Right atrium auricular region (tissue), 2 donors: ENCODE measurements at places on chromosomes 7 and 10. TPM values are rescaled to one million over a fixed set of nuclear protein-coding genes. Genes with fewer than 3 reads are reported as not detected.

The TAS2R5 gene
- not detected for total RNA-seq

The TDRD1 gene
- 0.12 TPM for total RNA-seq

The PON1 gene
- not detected for total RNA-seq

The GIMAP5 gene
- total RNA-seq = 14.5 TPM

The SFTPA2 gene
- total RNA-seq = 0.19 TPM

The GIMAP8 gene
- 9.6 TPM for total RNA-seq

The PLEKHS1 gene
- not detected for total RNA-seq

The PDK4 gene
- total RNA-seq = 337 TPM

The LLCFC1 gene
- total RNA-seq = not detected

The KAZALD1 gene
- 7.5 TPM for total RNA-seq

The GPR146 gene
- total RNA-seq = 13.4 TPM

The MINDY4 gene
- 5.4 TPM for total RNA-seq

The NYAP1 gene
- total RNA-seq = 1.5 TPM

The FAM25C gene
- total RNA-seq = not detected

The KLF6 gene
- 29.1 TPM for total RNA-seq

The ZNF316 gene
- 9.0 TPM for total RNA-seq

The TMEM130 gene
- 1.1 TPM for total RNA-seq

The NACAD gene
- 9.0 TPM for total RNA-seq

The GRID2IP gene
- total RNA-seq = 0.28 TPM

The RGR gene
- total RNA-seq = not detected

The FKBP14 gene
- 8.5 TPM for total RNA-seq

The IFRD1 gene
- 11.2 TPM for total RNA-seq

The TFEC gene
- total RNA-seq = 1.9 TPM

The MLXIPL gene
- 0.41 TPM for total RNA-seq

The TCAF1 gene
- total RNA-seq = 32.1 TPM

The TLX1 gene
- total RNA-seq = not detected

The CALML3 gene
- total RNA-seq = not detected

The AKR1C3 gene
- 48.9 TPM for total RNA-seq

The PIK3CG gene
- 3.0 TPM for total RNA-seq

The STAG3 gene
- not detected for total RNA-seq

The IL15RA gene
- total RNA-seq = 30.5 TPM

The TAS2R4 gene
- total RNA-seq = 0.31 TPM

The NPTX2 gene
- total RNA-seq = 3.8 TPM

The C7orf25 gene
- 4.4 TPM for total RNA-seq

The C7orf57 gene
- total RNA-seq = not detected

The PON3 gene
- total RNA-seq = not detected

The FZD8 gene
- 15.6 TPM for total RNA-seq

The CPA4 gene
- total RNA-seq = 2.0 TPM

The HPSE2 gene
- total RNA-seq = not detected

The NKX2-3 gene
- total RNA-seq = not detected

The LDB1 gene
- total RNA-seq = 32.2 TPM

The RARRES2 gene
- total RNA-seq = 105 TPM

The CLRN3 gene
- not detected for total RNA-seq

The SFMBT2 gene
- total RNA-seq = 7.9 TPM

The TSPAN33 gene
- total RNA-seq = 9.8 TPM

The PTCD1 gene
- 5.3 TPM for total RNA-seq

The NRCAM gene
- total RNA-seq = 0.63 TPM

The IFIT1B gene
- 0.24 TPM for total RNA-seq

The KIFBP gene
- total RNA-seq = 36.4 TPM

The METTL27 gene
- total RNA-seq = 0.39 TPM

The TRIM74 gene
- total RNA-seq = not detected

The FAM20C gene
- 13.7 TPM for total RNA-seq

The GARIN1A gene
- total RNA-seq = 0.39 TPM

The UNC5B gene
- total RNA-seq = 29.2 TPM

The RBP4 gene
- 48.2 TPM for total RNA-seq
